ENCODE measurements at places on chromosomes 7 and 10. TPM values are rescaled to one million over a fixed set of nuclear protein-coding genes. Genes with fewer than 3 reads are reported as not detected.
A peak's percentile ranks its signal among the peaks of the same experiment; 100 is the strongest.

The COL1A2 gene
- 32,213 TPM for total RNA-seq

The HYAL4 gene
- total RNA-seq, result not detected

GRCh38 chr10:69262292-69262751 lies 16.0 kb upstream of the HK1 start:
- no peak for DNase-seq

DNA sequence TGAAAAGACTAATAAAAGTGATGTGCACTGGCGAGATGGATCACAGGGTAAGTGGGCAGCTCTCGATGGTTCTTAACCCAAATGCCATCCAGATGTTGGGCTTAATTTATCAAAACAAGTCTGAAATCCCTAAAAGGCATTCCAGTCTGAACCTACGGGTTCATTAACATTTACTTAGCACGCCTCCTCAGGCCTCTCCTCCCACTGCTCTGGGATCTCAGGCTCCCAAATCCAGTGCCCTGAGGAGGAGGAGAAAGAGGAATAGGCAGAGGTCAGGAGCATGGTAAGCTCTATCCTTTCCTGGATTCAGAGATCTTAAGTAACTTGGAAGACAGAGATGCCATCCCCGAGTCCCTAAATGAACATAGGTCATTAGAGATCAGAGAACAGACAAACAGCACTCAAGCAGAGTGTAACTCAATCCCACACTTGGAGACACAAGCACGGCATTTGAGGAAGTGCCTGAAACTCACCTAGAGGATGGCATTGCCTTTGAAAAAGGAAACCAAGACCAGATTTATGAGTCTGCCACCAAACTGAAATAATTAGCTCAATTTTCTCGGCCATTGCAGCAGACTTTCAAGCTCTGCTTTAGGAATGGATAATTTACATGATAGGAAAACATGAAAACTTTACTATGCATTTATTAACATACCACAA lies 140.9 kb downstream of the CXCL12 start:
- DNase-seq, result no peak

- DNase-seq, result peak; percentile 41
Measured at GRCh38 chr7:15874774-15875173, 188.3 kb upstream of the MEOX2 start.

GRCh38 chr10:71995449-71995848 lies 31.3 kb downstream of the CHST3 start:
- no peak for DNase-seq

DNA sequence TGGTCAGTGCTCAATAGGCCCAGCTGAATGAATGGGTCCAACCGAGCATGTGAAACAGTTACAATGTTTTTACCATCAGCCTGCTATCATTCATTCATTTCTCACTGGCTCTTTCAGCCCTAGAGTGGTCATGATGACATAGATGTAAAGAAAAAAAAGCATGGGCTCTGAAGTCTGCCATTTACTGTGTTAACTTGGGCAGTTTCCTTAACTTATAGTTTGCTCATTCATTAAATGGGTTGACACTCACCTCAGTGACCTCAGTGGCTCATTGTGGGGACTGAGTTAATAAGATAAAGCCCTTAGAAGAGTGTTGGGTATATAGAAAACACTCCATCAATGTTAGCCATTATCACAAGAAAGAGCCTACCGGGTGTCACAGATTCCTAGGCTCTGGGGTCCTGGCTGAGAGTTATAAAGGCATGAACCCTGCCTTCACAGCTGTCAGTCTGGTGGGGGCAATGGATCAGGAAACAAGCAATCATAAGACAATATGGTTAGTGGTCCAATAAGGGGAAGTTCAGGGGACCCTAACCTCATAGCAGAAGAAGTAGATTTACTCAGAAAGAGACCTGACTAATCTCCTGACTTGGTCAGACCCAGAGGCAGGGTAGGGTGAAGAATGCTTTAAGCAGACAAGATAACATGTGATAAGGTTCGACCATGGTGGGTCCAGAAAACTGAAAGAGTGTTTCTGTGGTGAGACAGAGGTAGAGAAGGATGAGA lies 29.7 kb upstream of the GPAM start:
- no peak for DNase-seq

- DNase-seq, result no peak
Measured at GRCh38 chr7:114109721-114110120, 190.9 kb upstream of the PPP1R3A start.

The MCU gene
- total RNA-seq, result 27.0 TPM

- DNase-seq, result no peak
Measured at GRCh38 chr10:42543840-42544372, 94.5 kb downstream of the ZNF33B start.

DNA sequence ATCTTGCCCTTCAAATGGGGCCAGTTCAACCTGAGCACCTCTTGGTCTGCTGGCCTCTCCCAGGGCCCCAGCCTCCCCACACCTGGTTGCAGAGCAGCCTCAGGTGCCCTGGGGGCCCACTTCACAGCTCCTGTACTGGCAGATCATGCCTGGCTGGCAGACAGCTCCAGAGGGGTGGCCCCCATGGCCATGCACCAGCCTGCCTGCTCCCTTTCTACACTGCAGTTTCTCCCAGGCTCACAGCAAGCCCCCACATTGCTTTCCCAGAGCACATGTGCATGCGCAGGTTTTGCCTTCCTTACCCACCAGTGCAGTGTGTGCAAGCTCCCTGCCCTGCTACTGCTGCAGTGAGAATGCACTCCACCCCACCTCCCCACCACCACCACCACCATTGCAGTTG lies 9.8 kb upstream of the MIOS start:
- no peak for DNase-seq

DNA sequence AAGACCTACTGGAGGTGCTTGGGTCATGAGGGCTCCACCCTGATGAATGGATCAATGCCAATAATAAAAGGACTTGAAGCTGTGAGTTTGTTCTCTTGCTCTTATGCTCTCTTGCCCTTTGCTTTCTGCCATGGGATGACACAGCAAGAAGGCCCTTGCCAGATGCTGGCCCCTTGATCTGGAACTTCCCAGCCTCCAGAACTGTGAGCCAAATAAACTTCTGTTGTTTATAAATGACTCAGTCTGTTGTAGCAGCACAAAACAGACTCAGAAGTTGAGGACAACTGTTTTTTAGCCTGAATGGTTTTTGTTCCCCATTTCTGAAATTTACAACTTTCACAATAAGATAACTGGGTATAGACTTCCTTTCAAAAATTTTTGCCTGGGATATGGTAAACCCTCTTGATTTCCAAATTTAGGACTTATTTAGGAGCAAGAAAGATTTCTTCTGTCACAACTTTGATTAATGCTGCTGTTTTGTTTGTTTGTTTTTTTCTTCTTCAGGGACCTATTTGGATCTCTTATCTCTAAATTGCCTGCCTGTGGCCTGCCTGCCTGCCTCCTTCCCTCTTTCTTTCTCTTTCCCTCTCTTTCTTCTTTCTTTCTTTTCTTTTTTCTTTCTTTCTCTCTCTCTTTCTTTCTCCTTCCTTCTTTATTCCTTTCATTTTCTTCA lies 12.1 kb downstream of the ENTPD1 start:
- DNase-seq, result peak; percentile 28

Measured in fibroblast of the aortic adventitia (primary cell).